Astrocyte (in vitro differentiated cells and primary cell): ENCODE measurements at places on chromosomes 16 and 17.

- no peak for DNase-seq
These were observed 65.2 kb downstream of the KLHDC4 start for GRCh38 chr16:87700406-87701077.

DNA sequence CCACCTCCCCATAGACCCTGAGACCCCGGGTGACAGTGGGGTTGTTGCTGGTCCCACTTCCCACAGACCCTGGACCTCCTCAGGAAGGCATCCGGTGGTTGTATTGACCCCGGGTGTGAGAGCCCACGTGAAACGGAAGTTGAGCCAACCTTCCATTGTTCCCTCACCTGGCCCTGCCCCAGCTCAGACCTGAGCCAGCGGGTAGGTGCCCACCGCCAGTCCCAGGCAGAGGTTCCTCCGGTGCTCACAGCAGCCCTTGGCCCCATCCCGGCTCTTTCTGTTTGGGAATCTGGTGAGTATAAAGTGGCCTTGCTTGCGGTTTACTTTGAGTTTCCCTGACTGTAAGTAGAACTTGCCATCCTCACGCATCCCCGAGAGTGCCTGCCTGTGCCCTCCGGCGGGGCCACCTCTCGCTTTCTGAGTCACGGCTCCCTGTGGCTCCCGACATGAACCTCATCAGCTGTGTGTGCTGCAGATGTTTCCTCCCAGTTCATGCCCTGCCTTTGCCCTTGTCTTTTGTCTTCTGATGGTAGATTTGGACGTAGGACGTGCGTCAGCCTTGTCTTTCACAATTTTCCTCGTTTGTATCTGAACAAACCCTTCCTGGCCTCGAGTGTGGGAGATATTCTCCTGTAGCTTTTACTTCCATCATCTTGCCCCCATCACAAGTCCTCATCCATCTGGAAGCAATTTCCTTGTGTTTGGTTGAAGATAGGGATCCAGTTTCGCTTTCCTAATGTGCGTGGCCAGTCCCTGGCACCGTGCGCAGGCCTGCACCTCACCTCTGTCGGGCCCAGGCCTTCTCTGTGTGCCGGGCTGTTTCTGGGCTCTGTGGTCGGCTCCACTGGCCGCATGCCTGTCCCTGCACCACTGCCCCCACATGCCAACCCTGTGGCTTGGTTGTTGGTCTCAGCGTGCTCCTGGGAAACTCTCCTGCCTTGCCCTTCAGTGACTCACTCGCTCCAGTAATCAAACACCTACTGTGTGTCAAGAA lies 76.0 kb downstream of the METRNL start:
- DNase-seq: peak; percentile 14

DNA sequence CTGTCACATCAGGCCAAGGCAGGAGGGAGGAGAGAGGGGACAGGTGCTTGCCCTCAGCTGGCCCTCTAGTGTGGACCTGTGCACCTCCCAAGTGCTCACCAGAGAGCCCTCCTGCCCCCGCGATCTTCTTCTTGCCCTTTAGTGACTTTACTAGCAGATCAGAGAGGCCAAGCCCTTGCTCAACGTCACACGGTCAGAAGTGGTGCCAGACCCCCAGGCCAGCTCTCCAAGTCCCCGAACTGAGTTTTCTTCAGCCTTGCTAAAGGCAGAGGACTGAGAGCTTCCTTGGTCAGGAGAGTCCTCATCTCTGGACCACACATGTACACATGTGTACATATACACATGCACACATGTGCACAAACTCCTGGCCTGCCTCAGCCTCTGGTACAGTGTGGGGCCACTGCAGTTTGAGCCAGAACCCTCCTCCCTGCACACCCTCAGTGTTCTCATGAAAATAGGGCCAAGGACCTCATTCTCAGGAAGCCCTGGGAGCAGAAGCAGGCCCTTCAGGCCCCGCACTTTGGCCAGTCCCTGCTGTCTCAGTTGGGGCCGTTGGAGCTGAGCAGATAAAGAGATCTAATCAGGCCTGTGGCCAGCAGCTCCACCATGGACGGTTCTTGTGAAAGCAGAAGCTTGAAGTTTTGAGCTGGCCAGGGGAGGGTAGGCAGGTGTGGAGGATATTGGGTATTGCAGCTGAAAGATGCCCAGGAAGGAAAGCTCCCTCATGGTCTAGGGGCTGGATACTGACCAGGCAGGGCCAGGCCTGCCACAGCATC lies 7.4 kb upstream of the EPX start:
- no peak for DNase-seq

GRCh38 chr16:81860287-81861266 lies 81.5 kb downstream of the PLCG2 start:
- no peak for DNase-seq

GRCh38 chr16:22141767-22142166 lies 20.5 kb upstream of the SDR42E2 start:
- no peak for DNase-seq

DNA sequence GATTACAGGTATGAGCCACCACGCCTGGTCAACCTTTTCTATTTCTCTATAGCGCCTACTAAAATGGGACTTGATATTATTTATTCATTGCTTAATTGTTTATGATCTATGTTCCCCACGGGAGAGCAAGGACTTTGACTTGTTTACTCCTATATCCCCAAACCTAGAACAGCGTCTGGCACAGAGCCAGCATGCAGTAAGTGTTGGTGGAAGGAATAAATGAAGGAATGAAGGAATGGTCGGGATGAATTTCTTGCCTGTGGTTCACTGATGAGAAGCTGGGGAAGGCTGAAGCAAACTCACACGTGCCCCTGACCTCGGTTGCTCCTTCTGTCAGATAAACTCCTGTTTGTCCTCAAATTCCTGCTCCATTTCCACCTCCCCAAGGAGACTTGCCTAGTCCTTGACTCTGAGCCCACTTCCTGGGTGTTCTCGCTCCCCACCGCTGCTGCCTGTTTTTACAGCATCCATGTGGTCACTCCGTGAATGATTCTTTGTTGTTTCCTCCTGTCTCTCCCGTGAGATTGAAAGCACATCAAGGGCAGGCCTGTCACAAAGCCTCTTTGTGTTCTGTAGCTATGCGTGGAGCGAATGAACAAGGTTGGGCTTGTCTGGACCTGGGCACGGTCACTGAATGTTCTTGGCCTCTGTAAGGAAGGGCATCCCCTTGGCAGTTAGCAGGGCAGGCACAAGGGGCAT lies 17.3 kb downstream of the C17orf100 start:
- DNase-seq: no peak

- no peak for DNase-seq
These were observed 22.5 kb upstream of the RASL10B start for GRCh38 chr17:35708951-35709350.

GRCh38 chr16:80599466-80599865 lies 58.7 kb downstream of the DYNLRB2 start:
- DNase-seq: peak; percentile 38

DNA sequence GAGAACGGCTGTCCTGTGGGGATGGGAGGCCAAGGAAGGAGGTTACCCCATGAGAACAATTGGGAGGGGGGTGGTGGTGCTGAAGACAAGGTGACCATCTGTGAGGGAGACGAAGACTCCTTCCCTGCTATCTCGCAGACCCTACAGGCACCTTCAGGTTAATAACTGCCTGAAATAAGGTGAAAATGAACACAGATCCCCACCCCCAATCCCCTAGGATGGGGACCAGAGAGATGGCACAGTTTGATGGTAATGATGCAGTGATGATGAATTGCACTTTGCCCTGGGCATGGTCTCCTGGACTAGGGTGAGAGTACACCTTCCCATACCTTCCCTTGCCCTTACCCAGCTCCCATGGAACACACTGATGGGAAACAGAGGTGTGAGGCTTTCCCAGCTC lies 1.4 kb upstream of the NAE1 start:
- no peak for DNase-seq

- no peak for DNase-seq
These were observed 16.5 kb upstream of the SPPL2C start for GRCh38 chr17:45828171-45828570.

DNA sequence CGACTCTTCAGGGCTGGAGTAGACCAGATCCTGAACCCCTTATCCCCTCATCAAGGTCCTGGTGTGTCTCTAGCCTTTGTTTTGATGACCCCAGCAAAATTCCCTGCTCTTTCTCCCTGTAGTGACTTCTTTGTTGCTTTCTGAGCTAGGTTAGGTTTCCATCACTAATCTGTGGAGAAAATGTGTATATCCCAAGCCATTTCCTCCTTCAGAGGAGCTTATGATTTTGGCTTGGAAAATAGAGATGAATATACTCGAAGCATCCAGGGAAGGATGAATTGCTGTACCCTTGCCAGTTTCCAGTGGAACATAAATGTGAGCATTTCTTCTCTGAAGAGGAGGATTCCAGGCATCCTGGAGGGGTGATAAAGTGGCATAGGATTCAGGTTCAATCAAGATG lies 55.8 kb downstream of the KSR1 start:
- no peak for DNase-seq

DNA sequence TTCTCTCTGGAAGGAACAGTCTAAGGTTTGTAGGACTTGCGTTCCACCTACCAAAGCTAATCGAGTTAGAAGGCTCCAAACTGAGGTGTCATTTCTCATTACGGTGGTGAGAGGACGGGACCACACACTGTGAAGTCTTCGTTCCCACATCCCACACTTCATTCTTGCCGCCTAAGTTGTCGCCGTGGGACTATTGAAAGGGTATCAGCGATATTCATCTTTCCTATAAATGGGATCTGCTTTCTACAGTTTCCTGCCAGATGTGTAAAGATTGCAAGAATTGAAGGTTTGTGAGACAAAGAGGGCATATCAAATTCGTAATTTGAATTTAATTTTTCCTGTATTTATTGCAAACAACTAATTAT lies 608 bp upstream of the TRIM37 start:
- DNase-seq: no peak

DNA sequence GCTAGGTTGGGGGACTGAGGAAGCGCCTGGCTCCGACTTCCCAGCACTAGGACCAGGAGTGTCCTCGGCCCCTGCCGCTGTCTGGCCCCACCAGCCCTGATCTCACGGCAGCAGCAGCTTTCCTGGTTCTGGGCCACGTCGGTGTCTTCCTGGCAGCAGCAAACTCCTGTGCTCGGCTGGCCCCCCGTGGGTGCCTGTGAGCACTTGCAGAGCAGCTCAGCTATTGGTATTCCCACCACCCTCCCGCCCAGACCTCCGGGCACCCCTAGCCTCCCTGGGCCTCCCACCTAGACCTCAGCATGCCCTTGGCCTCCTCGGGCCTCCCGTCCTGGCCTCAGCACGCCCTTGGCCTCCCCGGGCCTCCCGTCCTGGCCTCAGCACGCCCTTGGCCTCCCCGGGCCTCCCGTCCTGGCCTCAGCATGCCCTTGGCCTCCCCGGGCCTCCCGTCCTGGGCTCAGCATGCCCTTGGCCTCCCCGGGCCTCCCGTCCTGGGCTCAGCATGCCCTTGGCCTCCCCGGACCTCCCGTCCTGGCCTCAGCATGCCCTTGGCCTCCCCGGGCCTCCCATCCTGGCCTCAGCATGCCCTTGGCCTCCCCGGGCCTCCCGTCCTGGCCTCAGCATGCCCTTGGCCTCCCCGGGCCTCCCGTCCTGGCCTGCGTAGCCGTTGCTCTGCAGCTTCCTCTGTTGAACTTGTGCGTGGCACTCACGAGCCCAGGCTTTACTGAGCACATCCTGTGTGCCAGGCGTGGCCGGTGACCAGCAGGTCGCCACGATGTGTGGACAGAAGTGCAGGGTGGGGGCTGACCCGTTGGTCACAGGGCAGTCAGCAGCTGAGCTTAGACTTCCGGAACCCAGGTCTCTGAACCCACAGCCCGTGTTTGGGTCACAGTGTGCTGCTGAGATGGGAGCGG lies 51.8 kb upstream of the ACSF3 start:
- no peak for DNase-seq

DNA sequence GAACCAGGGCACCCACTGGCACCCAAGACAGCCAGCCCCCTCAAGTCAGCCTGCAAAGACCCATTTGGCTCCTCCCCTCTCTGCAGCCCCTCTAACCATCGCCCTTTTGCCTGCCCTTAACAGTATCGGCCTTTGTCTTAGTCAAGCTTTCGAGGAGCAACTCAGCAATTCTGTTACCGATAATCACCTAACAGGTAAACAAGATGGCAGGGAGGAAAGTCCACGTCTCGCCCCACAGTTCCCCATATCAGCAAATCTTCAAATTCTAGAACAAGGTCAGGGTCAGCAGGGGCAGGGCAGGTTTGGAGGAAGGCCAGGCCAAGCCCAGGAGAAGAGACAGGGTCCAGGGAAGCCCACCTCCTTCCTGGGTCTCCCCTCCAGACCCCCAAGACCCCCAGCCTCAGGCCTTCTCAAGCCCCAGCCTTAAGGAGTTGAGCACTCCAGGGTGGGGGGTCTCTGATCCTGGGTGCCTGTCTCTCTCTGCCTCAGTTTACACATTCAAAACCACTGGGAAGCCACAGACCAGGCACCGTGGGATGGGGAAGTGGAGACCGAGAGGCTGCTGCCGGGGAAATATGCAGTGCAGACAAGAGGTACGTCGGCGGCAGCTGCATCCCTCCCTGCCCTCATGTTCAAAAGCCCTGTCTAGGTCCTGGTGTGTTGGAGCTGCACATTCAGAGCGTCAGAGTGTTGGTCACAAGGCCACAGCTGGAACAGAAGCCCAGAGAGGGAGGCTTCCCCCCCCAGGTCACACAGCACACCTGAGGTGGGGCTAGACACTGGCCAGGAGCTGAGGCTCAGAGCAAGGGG lies 3.9 kb upstream of the OSGIN1 start:
- no peak for DNase-seq

- no peak for DNase-seq
These were observed 16.7 kb upstream of the CD300A start for GRCh38 chr17:74449773-74450172.

DNA sequence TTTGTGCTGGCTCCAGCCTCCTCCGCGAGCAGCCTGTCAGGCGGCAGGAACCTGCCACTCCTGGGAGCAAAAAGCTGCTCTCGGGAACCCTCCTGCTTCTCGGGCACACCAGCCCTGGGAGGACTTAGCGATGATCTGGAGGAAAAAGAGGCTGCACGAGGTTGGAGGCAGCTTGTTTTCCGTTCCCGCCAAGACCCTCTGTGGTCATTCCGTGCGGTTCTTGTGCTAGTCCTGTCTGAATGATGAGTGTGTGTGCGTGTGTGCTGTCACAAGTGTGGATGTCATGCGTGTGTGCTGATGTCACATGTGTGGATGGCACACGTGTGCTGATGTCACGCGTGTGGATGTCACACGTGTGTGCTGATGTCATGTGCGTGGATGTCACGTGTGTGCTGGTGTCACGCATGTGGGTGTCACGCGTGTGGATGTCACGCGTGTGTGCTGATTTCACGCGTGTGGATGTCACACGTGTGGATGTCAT lies 150.0 kb downstream of the NPIPB11 start:
- DNase-seq: no peak

DNA sequence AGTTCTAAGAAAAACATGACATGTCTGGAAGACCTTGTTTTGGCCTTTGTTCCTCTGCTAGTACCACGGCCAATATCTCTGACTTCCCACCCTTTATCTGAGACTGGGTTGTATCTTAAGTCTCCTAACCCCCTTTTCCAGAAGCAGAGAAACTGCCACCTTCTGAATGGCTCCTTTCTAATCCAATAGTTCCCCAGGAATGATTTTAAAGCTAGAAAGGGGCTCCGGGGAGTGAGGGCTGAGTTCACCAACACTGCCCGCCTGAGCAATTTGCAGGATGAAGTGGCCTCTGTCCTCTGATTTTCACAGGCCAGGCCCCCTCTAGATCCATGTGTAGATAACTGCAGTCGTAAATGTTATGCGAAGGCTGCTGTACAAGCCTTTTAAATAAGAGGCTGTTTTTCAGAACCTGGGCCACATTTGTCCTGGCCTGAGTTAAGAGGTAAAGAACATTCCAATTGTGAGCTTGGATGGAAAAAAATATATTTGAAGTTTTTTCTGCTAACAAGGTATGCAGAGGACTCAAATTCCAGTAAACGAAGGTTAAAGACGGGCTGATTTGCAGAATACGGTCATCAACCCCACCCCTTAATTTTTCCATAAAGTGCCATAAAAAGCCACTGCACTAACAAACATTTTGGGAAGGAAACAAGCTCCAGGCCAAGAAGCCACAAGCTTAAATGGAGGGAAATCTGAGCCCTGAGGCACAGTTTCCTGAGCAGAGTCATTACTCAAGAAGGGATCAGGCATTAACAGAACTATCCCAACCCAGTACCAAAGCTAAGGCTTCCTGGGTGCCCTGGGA lies 117.0 kb upstream of the MAF start:
- no peak for DNase-seq
